ENCODE measurements at places on chromosomes 3 and 15.

DNA sequence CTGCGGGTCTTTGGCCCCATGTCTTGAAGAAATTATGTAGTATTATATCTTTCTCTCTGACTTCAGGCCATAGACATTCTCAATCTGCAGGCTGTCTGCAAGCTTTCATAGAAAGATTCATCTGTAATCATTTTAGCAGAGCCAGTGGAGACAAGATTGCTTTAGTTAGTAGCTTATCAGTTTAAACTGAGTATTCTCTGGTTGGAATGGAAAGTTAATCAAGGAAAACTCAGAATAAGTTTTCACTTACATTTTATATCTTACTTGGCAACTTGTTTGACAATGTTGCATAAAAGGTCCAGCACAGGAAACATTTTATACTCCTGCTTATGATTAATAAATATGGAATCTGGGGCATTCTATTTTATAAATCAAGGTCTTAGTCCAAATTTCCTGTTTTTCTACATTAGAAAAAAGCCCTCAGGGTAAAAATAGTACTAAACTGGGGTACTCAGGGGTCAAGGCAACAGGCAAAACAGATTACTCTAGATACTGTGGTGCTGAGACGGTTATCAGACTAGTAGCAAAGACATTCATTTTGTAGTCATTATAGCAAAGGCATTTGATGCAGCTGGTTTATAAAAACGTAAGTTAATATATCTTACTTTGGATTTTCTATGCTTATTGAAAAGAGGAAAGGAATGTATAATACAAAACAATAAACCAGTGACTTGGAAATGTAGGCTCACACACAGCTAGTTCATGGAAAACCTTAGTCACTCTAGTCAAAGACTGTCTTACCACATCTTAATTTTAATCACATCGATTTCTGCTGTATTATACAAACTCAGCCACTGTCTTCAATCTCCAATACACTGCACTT, 45.2 kb upstream of the FILIP1L start:
- H3K4me3 ChIP-seq: no peak overlapping the region
- DNase-seq: no peak
- H3K27me3 ChIP-seq: no peaks in the 10 kb centered on the region
- H3K27ac ChIP-seq: no peak overlapping the region
- H3K36me3 ChIP-seq: peaks cover 4% of the 10 kb centered on the region

GRCh38 chr3:138450181-138450580, 15.8 kb downstream of the ESYT3 start:
- peaks cover 14% of the 10 kb centered on the region for H3K27me3 ChIP-seq
- H3K4me3 ChIP-seq: no peak overlapping the region
- H3K36me3 ChIP-seq: no peaks in the 10 kb centered on the region
- DNase-seq: no peak
- H3K4me1 ChIP-seq: no peaks in the 10 kb centered on the region

DNA sequence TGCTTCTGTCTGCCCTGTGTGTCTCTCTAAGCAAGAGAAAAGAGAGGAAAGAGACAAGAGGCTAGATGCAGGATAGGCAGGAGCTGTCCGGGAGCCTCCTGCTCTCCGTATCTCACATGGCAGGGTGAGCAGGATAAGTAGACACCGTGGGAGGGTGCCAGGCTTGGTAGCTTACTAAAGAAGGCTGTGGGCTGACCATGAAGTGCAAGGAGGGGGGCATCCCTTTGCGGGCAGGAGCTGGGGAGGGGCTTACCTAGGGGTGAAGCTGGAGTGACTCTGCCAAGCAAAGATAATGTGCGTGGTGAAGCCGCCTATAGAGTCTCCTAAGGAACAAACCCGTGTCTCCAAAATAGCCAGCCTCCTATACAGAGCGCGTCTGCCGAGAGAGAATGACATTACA, 33.7 kb upstream of the TMC3 start:
- DNase-seq: no peak
- H3K4me3 ChIP-seq: no peak overlapping the region
- no peaks in the 10 kb centered on the region for H3K4me1 ChIP-seq
- no peak overlapping the region for H3K27ac ChIP-seq

- peaks cover 5% of the 10 kb centered on the region for H3K4me1 ChIP-seq
- H3K4me3 ChIP-seq: no peak overlapping the region
- peaks cover 86% of the 10 kb centered on the region for H3K36me3 ChIP-seq
- H3K27ac ChIP-seq: no peak overlapping the region
- H3K27me3 ChIP-seq: no peaks in the 10 kb centered on the region
Measured at GRCh38 chr15:65476903-65477302, 40.6 kb downstream of the DPP8 start.

- DNase-seq: no peak
- H3K36me3 ChIP-seq: peaks cover 13% of the 10 kb centered on the region
- no peak overlapping the region for H3K27ac ChIP-seq
- peaks cover 22% of the 10 kb centered on the region for H3K27me3 ChIP-seq
- H3K4me1 ChIP-seq: no peaks in the 10 kb centered on the region
Measured at GRCh38 chr3:68973639-68974038, 39.8 kb downstream of the EOGT start.

DNA sequence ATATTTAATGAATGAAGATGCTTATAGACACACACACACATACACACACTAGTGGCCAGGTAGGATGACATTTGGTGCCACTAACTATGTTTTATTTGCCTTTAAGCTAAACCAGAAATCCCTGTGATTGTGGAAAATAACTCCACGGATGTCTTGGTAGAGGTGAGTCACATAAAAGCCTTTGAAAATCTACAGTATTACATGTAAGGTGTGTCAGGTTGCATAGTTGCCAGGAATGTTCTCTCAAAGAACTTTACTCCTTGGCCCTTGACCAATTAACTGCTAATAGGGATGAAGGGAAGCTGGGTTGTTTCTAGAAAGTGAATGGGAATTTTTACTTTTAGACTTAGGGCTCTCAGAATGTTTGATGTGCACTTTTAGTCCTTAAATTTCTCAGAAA, 9.9 kb downstream of the ZBED2 start:
- peaks cover 50% of the 10 kb centered on the region for H3K36me3 ChIP-seq
- no peak overlapping the region for H3K27ac ChIP-seq
- peaks cover 32% of the 10 kb centered on the region for H3K4me1 ChIP-seq

DNA sequence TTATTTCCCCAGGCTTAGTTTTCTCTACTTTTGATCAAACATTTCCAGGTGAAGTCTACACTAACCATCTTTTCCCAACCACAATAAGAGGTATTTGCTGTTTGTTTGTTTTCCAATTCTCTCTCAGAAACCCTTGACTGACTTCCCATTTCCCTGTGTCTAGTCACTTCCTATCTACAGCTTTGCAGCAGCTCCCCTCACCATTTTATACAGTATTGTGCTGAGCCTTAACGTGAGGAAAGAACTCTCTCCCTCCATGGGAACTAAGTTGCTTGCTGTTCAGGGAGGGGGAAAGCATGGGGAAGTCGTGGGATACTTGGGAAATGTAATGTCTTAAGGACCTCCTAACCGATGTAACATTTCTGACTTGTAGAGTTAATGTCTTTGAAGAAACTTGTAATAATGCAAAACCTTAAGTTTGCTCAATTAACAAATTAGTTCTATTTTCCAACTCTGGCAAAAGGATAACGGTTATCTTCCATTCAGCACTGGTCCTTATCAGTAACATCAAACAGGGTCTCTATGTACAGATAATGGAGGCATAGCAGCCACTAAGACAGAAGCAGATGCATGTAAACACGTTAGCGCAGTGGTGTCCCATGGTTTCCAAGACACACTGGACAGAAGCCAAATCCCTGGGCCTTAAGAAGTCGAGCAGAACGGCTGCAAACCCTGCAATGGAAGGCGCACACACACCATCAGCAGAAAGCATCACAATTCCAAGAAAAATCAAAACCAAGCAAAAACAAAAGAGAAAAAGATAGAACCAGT, 39.7 kb downstream of the NPTN start:
- peaks cover 42% of the 10 kb centered on the region for H3K4me1 ChIP-seq
- H3K36me3 ChIP-seq: peaks cover 27% of the 10 kb centered on the region
- H3K4me3 ChIP-seq: no peak overlapping the region
- no peak for DNase-seq

- H3K4me3 ChIP-seq: no peak overlapping the region
- H3K4me1 ChIP-seq: no peaks in the 10 kb centered on the region
- H3K27me3 ChIP-seq: no peaks in the 10 kb centered on the region
- no peak for DNase-seq
Measured at GRCh38 chr3:22836131-22836530, 367.0 kb upstream of the UBE2E2 start.

GRCh38 chr3:112617285-112617684, 23.7 kb downstream of the CCDC80 start:
- H3K36me3 ChIP-seq: no peaks in the 10 kb centered on the region
- H3K27me3 ChIP-seq: no peaks in the 10 kb centered on the region
- no peak overlapping the region for H3K27ac ChIP-seq
- H3K4me3 ChIP-seq: no peak overlapping the region
- H3K4me1 ChIP-seq: peaks cover 5% of the 10 kb centered on the region

GRCh38 chr3:177149106-177149505, 48.2 kb downstream of the TBL1XR1 start:
- no peak overlapping the region for H3K27ac ChIP-seq
- H3K36me3 ChIP-seq: peaks cover 4% of the 10 kb centered on the region
- no peak for DNase-seq

GRCh38 chr3:29594261-29594660, 313.4 kb downstream of the RBMS3 start:
- no peak overlapping the region for H3K27ac ChIP-seq
- no peaks in the 10 kb centered on the region for H3K27me3 ChIP-seq
- no peaks in the 10 kb centered on the region for H3K36me3 ChIP-seq
- no peak for DNase-seq
- H3K4me1 ChIP-seq: no peaks in the 10 kb centered on the region
- H3K4me3 ChIP-seq: no peak overlapping the region

DNA sequence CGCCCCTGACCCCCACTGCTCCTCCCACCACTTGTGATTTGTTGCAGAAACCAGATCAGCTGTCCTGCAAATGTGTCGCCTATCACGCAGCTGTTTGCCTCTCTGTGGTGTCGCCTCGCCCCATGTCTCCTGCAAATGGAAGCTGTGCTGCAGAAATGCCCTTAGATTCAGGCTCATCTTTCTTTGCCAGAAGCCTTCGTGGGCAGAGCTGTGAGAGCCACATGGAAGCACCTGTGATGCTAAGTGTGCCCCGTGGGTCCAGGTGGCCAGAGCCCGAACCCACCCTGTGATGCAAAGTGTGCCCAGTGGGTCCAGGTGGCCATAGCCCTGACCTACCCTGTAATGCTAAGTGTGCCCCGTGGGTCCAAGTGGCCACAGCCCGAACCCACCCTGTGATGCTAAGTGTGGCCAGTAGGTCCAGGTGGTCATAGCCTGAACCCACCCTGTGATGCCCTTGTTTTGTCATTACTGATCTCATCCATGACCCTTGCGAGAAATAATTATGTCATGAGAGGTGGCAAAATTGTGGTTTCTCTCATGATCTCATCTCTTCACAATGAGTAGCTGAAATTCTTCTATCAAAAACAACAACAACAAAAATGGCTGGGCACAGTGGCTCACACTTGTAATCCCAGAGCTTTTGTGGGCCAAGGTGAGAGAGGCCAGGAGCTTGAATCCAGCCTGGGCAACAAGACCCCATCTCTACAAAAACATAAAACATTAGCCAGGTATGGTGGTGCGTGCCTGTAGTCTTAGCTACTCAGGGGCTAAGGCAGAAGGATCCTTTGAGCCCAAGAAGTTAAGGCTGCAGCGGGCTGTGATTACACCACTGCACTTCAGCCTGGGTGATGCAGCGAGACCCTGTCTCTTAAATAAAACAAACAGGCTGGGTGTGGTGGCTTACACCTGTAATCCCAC, 187.4 kb downstream of the GOLGA6L6 start:
- no peaks in the 10 kb centered on the region for H3K27me3 ChIP-seq
- no peak overlapping the region for H3K4me3 ChIP-seq
- DNase-seq: no peak
- H3K27ac ChIP-seq: no peak overlapping the region
- no peaks in the 10 kb centered on the region for H3K36me3 ChIP-seq

DNA sequence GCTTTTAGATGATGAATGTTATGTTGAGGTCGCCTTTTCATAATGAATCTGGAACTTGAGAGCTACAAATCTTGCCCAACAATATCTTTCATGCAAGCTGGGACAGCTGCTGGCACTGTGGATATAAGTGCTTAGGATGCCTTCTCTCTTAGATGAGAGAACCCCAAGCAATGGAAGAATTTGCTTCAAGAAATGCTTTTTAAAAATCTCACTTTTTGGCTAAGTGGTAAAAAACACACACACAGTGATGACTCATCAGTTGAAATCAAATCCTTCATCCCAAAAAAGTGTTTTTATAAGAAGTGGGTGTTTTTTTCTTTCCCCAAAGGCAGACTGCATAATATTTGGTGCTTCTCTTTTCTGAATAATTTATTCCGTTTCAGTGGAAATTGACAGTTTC, 38.4 kb upstream of the GALNT15 start:
- no peaks in the 10 kb centered on the region for H3K4me1 ChIP-seq
- peaks cover 48% of the 10 kb centered on the region for H3K27me3 ChIP-seq
- H3K36me3 ChIP-seq: peaks cover 2% of the 10 kb centered on the region
- no peak for DNase-seq

GRCh38 chr15:59923508-59923907, 80.6 kb upstream of the FOXB1 start:
- peaks cover 41% of the 10 kb centered on the region for H3K27me3 ChIP-seq
- no peaks in the 10 kb centered on the region for H3K36me3 ChIP-seq
- H3K4me1 ChIP-seq: no peaks in the 10 kb centered on the region
- no peak overlapping the region for H3K27ac ChIP-seq
- no peak overlapping the region for H3K4me3 ChIP-seq
- no peak for DNase-seq

DNA sequence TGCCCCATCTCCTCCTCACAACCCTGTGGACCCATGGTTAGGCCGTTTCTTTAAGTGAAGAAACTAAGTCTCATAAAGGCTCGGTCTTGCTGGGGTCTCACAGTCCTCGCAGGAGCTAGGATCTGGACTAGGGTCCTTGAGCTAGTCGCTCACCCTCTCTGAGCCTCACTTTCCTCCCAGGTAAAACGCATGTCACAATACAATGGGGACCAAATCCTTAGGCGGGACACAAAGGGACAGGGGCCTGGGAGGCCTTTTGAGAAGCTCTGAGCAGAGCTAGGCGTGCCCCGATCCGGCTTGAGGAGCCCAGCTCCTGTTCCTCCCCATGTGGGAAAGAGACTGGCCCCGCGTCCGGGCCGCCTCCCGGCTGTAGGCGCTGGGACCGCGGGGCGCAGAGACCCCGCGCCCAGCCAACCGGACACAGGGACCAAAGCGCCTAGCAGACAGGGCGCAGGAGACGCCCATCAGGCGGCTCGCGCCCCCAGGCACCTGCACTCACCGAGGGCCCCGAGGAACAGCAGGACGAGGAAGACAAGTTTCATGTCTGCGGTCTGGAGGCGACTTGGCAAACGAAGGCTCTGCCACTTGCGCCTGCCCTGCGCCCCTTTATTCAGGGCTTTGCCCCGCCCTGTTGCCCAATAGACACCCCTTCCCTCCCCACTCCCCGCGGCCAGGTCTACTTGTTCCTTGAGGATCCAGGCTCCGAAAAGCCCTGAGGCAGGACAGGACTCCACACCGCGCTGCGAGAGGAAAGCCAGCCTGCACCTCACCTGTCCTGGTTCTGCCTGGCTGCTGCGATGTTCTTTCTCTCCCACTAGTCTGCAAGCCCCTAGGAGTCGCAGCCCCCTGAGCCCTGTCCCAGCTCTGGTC, at the start of gene LTF:
LTF (minus strand) TSS at position 580 of the 870 bp plus-strand sequence; CDS start at position 542, 38 bp downstream.
- no peak for DNase-seq
- H3K27ac ChIP-seq: no peak within 1 kb of the TSS
- no peaks in the 10 kb centered on the region for H3K4me1 ChIP-seq
- peaks cover 52% of the 10 kb centered on the region for H3K27me3 ChIP-seq
